ENCODE measurements at places on chromosomes 1 and 21.

GRCh38 chr1:150578272-150579109 is 919 bp downstream of the MCL1 start:
- DNase-seq = peak; percentile 44

- DNase-seq = no peak
Observed at GRCh38 chr1:229030630-229031029, 240.3 kb upstream of the RAB4A start.

GRCh38 chr1:34332996-34333395 is 156.3 kb downstream of the C1orf94 start:
- no peak for DNase-seq

DNA sequence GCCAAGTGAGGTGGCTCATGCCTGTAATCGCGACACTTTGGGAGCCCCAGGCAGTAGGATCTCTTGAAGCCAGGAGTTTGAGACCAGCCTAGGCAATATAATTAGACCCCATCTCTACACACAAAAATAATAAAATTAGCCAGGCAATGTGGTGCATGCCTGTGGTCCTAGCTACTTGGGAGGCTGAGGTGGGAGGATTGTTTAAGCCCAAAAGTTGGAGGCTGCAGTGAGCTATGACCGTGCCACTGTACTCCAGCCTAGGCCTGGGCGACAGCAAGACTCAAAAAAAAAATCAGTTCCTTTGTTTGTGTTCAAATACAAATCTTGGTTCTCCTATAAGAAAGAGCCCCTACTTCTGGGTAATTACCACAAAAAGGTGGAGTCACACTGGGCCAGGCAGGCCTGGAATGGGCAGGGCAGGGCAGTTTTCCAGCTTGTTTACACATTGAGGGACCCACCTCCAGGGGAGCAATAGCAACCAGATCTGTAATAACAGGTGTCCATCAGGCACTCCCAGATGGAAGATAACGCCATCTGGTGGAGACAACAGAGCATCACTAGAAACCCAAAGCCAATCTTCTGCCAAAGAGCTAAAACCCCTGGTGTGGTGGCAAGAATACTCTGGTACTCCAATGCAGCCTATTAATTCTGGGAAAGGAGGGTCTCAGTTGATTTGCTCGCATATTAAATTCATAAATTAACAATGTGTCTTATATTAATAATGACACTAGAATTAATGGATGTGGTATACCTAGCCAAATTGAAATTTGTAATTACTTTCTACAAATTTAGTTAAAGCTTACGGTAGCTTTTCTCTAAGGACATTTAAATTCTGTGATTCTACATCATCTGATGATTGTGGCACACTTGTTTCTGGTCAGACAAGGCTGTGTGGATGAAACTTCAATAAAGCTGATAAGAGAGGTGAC is 13.2 kb downstream of the PPP1R15B start:
- DNase-seq = no peak

DNA sequence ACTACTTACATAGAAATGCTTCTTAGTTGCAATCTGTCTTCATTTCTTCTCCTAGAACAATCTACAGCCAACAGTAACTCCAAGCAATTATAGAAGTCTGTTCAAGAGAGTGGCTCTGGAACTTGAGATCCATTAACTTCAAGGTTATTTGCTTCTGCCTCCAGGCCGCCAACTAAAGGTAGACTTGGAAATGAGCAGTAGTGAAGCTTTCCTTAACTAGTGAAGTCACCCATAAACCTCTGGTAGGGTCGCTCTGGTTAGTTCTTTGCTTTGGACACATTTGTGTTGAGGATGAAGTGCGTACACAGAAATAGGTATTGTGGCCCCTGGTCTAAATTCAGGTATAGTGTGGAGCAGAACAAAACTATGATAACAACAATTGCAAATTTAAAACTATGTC is 809.9 kb upstream of the RGS18 start:
- DNase-seq = no peak

- no peak for DNase-seq
Observed at GRCh38 chr1:221816899-221817298, 75.0 kb upstream of the DUSP10 start.

Measured in activated naive CD8-positive, alpha-beta T cell treated with anti-CD3 and anti-CD28 coated beads, Interleukin-2, amount 50 U/mL, for 16 hours (primary cell).